ENCODE measurements at places on chromosomes 1 and 21.

DNA sequence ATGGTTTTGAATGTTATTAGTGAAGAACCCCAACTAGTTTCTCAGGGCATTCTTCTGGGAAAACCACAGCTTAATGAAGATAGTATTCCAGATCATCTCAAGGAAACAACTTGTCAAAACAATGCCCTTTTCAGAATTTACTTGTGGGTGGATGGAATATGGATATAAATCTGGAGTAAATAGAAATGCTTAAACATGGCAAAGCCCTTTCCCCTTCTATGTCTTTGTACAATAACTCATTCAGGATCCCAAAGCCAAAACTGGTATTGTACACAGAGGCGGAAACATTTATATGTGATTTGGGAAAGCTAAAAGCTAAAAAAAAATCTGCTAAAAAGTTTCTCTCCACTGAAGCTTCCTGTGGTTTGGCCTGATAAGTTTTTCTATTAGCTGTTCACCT, 55.5 kb upstream of the RGS5 start:
- no peak for DNase-seq

DNA sequence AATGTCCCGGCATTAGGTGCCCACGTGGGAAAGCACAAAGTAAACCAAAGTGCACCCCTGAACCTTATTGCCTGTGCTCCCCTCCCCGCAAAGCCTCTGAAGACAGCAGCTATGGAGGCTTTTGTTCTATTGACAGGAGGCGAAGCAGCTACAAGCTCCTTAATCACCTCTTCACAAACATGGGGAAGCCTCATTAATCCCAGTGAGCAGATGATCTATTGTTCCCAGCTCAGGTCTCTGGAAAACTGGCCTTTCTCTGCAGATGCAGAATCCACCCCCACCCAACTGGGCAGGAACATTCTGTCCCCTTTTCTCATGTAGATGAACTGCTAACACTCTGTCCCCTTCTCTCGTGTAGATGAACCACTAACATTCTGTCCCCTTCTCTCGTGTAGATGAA, 190.5 kb upstream of the CSF3R start:
- no peak for DNase-seq

- DNase-seq: no peak
These were observed 270.7 kb upstream of the RUNX1 start for GRCh38 chr21:35319684-35320283.

GRCh38 chr1:3429320-3429719, 25.1 kb upstream of the ARHGEF16 start:
- DNase-seq: no peak

GRCh38 chr1:32770741-32771548, 46.2 kb downstream of the YARS1 start:
- no peak for DNase-seq

DNA sequence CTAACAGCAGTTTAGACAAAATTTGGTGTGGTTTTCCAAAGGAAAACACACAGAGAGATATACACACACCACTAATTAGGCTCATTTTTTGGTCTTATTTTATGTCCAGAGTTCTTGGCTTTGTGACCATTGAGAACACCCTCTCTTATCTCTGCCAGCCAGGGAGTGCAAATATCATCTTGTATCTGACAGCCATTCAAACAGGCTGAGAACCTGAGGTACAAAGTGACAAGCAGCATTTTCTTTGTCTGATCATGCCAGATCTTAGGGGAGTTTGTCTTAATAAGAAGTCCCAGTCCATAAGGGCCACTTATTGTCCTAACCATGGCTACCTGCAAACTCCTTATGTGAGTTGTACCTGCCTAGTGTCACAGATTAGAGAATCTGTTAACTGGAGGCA, 1165.2 kb downstream of the BRINP3 start:
- DNase-seq: no peak

GRCh38 chr1:29094954-29095353, 28.7 kb downstream of the TMEM200B start:
- no peak for DNase-seq

DNA sequence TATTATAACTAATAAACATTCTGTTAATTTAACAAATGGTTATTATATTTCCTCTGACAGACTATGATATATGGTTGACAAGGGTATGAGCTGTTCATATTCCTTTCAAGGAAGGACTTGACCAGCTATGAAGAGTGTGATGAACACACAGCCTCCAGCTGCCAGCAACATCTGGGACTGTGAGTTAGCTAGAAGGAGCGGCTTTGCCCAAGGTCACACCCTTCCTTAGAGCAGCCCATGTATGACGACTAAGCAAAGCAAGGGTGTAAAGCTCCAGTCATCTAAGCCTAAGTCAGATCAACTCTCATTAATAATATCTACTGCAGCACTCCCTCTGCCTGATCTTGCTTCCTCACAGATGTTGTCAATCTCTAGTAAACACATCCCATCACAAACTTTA, 355.4 kb downstream of the PLPP3 start:
- no peak for DNase-seq

GRCh38 chr1:43653893-43654292, 3.9 kb downstream of the KDM4A start:
- no peak for DNase-seq

- DNase-seq: no peak
These were observed 50.8 kb upstream of the SLC22A15 start for GRCh38 chr1:115925467-115925866.

DNA sequence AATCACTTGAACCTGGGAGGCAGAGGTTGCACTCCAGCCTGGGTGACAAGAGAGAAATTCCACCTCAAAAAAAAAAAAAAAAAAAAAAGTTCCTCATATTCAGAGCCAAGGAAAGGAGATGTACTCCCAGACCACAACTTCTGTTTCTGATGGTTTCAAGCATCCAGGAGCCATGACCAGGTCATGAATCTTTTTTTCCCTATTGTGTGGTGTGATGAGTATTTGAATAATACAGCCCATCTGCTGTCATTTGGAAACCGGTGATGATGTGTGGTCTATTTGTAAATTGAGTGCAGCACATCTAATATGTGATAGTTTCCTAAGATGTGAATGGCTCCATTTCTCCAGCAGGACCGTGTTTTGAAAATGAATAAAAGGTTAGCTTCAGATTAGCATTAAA, 18.6 kb downstream of the PIK3CD start:
- DNase-seq: no peak

DNA sequence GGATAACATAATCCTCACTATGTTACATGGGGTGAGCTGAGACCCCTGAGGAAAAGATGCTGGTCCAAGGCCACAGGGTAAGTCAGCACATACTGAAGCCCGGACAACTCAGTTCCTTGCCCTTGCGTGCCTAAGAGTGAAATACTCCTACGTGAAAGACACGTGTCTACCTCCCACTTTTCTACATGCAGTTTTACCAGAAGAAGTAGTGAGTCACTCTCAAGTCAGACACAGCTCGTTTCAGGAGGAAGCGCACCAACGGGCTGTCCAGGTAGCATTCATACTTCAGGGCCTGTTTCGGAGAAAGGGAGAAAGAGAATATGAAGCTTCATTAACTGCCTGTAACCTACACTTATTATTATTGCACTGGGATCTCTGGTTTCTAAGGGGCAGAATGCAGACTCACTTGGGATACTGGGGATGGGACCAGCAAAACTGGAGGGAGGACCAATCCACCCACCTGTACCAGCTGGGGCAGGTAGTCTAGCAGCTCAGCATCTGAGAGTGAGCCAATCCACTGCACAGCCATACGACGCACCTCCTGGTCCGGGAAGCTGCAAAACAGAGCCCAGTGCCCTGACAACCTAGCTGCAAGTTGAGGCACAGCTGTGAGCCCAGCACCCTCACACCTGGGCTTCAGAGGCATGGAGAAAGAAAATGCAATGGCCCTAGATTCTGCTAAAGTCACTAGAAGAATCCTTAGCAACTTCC, 32.4 kb upstream of the PPP1R15B start:
- no peak for DNase-seq

DNA sequence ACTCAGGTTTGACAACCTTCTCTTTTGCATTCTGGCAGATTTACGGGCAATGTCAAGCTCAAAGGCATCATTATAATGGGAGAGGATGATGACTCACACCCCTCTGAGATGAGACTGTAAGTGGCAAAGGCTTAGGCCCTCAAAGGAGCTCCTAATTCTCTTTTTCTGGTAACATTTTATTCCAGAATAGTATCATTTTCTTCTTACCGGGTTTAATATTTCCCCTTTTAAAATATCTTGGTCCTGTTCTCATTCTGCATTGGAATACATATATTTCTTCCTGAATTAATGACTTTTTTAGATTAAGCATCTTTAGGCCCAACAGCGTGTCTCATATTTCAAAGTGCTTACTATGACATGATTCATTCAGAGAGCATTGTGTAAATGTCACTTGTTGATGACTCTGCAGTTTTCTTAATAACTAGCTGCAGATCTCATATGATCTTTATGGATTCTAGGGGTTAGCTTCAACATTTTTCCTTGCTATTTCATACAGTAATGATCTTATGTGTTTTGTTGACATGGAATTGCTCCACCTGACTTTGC, 1.7 kb downstream of the PITHD1 start:
- no peak for DNase-seq

GRCh38 chr1:175548774-175549173, 194.6 kb downstream of the TNR start:
- no peak for DNase-seq

DNA sequence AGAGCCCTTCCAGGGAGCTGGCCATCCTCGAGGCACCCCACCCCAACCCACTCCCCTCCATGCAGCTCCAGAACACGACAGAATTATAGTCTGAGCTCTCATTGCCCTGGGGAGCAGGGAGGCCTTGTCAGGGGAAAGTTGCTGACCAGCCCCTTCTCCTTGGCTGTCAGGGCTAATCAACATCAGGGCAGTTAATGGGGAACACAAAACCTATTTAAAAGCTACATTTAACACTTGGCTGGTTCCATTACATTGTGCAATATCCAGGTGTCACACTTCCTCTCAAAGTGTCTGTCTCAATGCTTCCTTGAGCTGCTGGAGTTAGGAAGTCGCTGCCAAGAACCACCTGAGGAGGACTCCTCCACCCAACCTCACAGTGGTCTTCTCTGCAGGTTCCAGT, 111.8 kb upstream of the GRIK3 start:
- DNase-seq: no peak

DNA sequence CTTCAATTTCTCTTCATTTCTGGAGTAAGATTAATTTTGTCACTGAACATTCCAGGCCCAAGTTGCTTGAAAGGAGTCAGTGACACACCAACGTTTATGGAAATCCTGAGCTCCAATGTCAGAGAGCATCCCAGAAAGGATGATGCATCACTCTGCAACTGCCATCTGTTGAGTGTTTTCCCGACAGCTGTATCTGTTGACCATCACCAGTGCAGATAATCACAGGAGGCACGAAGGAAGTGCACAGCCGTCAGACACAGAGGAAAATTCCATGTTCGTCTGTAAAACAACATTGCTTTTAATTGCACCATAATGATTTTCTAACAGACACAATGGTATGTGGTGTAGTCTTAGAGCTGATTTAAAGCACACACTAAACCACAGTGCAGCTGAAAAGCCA, 376.7 kb upstream of the ADGRL2 start:
- no peak for DNase-seq

- DNase-seq: no peak
These were observed 36.5 kb downstream of the NGF start for GRCh38 chr1:115301438-115302020.

DNA sequence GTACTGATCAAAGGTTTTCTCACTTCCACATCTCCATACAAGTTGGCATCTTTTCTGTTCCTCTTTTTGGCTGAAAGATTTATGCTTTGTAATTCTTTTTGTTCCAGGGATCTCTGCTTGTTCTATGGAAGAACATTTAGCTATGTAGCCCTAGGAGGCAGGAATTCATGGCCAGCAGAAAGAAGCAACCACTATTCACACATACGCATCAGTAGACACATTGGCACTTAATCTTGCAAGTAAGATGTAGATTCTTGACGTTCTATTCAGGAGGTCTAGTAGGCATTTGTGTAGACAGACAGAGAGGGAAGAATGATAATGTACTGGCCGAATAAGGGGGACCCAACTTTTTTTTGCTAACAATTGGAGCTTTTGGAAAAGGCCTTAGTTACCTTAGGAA, 336.0 kb downstream of the NUF2 start:
- DNase-seq: no peak

DNA sequence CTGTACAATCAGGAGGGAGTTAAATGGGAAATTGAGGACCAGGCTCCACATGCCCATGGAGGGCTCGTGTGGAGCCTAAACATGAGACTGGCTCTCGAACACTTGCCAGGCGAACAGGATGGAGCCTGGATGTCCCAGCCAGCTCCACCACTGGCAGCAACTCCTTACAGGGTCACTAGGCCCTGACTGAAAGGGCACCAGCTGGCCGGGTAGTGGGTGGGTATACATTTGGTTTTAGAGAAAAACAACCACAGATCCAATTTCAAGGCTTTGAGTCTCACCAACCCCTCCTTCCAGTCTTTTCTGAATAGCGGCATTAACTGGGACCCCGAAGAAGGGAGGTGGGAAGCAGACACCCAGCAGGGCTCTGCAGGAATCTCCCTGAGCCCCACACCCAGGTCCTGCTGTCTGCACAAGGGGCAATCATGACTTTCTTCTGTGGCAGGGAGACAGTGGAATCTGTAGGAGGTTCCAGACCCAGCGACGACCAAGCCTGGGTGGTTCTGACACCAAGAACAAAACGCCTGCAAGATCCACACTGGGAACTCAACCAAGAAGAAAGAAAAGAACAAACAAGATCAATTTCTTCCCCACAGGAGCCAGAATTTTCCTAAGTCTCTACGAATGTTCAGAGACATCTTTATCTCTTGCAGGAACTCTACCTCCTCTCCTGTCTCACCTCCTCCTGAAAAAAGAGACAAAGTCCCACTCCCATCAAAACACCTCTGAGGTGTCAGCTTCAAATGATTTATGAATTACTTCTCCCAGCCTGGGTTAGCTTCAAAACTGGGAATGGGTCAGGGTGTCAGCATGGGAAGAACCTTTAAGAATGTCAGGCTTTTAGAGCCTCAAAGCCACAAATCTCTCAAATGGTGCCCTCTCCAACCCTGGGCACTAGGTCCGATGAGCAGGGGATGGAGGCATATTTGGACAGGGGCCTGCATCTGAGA, 26.5 kb upstream of the SRP9 start:
- DNase-seq: no peak

- DNase-seq: no peak
These were observed 37.5 kb downstream of the LRRC3 start for GRCh38 chr21:44492567-44493385.

GRCh38 chr1:5010656-5011055, 356.2 kb downstream of the AJAP1 start:
- no peak for DNase-seq

- no peak for DNase-seq
These were observed 31.9 kb upstream of the KCNA3 start for GRCh38 chr1:110706621-110707020.

GRCh38 chr1:200890027-200890426, 4.7 kb upstream of the INAVA start:
- no peak for DNase-seq

- DNase-seq: no peak
These were observed 116.6 kb downstream of the ATG4C start for GRCh38 chr1:62900566-62900965.

DNA sequence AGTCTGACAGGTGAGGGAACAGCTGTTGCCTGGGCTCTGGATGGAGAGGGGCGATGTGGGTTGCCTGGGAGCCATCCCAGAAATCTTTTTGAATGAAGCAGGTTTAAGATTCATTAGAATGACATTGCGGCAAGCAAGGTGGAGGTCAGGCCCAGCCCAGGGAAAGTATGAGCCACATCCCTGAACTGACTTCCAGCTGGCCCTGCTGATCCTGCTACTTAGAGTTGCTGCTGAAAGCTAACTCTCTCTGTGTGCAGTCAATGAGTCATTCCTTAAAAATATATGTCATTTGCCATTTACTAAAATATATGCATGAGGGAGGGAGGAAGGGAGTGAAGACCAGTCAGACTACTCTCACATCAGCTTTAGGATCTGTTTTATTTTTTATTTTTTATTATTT, 54.3 kb upstream of the RAB3GAP2 start:
- DNase-seq: no peak

GRCh38 chr1:67084765-67085318, 30.9 kb upstream of the SLC35D1 start:
- DNase-seq: no peak
